Naive thymus-derived CD8-positive, alpha-beta T cell (primary cell): ENCODE measurements at places on chromosomes 11 and 22. TPM values are rescaled to one million over a fixed set of nuclear protein-coding genes. Genes with fewer than 3 reads are reported as not detected.

The IFTAP gene
- total RNA-seq, result 2.4 TPM

The DRICH1 gene
- 1.5 TPM for total RNA-seq

The THAP12 gene
- 52.4 TPM for total RNA-seq

The IL17REL gene
- total RNA-seq, result not detected

The APOBEC3F gene
- 22.2 TPM for total RNA-seq

The CDC42BPG gene
- 9.0 TPM for total RNA-seq

The PLEKHB1 gene
- 79.1 TPM for total RNA-seq

The GVQW3 gene
- 7.4 TPM for total RNA-seq

The B4GALNT4 gene
- 0.16 TPM for total RNA-seq

- peaks cover 65% of the 10 kb centered on the region for H3K4me1 ChIP-seq
- DNase-seq, result no peak
- peaks cover 6% of the 10 kb centered on the region for H3K36me3 ChIP-seq
- peak overlapping the region; percentile 18 for H3K27ac ChIP-seq
- H3K4me3 ChIP-seq, result no peak overlapping the region
Observed at GRCh38 chr11:122711362-122711761, 55.8 kb downstream of the UBASH3B start.

DNA sequence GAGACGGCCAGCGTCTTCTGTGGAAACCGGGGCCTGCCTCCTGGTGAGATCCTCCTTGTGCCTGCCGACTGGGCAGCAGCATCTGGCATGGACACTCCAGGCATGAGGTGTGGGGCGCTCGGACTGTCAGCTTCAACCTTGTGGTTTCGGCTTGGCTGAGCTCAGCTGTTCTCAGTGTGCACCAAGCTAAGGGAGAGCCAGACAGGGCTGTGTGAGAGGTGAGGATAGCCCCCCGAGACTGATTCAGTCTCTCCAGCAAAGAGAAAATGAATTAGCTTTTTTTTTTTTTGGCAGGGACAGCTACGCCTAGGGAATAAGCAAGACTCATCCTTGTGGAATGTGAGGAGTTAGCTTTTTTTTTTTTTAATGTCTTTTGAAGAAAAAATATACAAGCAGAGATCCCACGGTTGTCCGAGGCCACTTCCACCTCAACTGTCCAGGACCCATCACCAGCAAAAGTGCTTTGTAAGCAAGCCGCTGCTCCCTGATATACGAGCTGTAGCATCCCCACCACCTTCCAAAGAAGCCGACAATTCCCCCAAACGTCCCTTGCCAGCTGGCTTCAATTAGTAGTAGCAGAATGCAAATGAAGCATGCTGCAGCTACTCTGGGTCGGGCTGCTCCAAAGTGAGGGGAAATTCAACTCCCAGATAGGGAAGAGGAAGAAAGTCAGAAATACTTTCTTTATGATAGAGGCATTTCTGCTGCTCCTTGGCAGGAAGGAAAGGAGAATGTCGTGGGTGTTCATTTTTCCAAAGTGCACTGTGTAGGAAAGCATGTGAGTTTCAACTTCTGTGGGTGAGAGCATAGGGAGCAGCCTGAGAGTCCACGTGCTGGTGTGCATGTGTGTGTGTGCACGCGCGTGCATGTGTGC is 9.7 kb upstream of the THY1 start:
- H3K27ac ChIP-seq, result no peak overlapping the region
- H3K4me3 ChIP-seq, result no peak overlapping the region
- peaks cover 4% of the 10 kb centered on the region for H3K4me1 ChIP-seq
- peaks cover 4% of the 10 kb centered on the region for H3K36me3 ChIP-seq

DNA sequence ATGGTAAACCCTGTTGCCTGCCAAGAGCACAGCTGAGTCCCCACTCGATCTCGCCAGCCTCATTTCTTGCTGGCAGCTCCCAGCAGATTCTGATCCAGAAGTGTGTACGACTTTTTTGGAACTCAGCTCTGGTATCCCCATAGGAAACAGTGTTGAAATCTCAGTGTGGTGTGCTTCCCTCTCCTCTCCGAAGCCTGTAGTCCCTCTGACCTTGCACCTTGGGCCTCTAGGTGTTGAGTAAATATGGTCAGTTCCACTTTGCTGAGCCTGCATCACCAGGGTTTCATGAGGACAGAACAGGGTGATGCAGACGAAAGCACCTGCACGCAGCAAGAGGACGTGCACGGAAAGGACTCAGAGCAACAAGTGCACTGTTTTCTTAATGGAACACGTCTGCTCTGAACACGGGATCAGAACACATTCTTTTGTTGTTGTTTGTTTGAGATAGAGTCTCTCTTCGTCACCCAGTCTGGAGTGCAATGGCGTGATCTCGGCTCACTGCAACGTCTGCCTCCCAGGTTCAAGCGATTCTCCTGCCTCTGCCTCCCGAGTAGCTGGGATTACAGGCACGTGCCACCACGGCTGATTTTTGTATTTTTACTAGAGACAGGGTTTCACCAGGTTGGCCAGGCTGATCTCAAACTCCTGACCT is 3.8 kb upstream of the CPT1A start:
- H3K4me1 ChIP-seq, result peaks cover 13% of the 10 kb centered on the region
- H3K36me3 ChIP-seq, result no peaks in the 10 kb centered on the region
- no peak overlapping the region for H3K4me3 ChIP-seq
- no peak for DNase-seq

DNA sequence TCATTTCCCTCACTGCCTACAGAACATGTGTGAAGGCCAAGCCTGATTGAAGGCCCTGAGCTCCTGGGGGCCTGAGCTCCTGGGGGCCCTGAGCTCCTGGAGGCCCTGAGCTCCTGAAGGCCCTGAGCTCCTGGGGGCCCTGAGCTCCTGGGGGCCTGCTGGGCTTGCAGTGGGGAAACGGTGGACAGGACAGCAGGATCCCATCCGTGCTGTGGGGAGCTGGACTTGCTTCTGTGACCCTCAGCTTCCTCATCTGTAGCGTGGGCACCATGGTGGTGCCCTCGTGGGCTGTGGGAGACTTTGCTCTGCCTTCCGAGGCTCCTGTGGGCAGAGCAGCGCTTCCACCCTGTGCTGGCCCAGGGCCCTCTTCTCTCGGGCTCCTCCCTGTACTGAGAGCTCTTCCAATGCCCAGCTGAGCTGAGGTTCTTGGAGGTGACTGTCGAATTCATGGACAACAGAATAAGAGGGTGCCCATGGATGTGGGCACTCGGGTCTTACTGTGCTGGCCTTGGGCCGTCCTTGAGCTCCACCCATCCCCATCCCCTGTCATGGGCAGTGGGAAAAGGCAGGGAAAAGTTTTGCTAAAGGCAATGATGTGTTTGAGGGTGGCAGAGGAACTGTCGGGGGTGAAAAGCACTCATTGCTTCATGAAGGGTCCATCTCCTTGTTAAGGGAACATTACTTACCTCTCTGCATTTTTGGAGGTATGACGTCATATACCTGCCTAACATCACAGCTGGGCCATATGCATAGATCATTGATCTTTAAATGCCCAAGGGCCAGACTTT is 786.7 kb downstream of the TBC1D22A start:
- no peak overlapping the region for H3K4me3 ChIP-seq
- no peaks in the 10 kb centered on the region for H3K36me3 ChIP-seq
- H3K27me3 ChIP-seq, result no peaks in the 10 kb centered on the region
- no peak overlapping the region for H3K27ac ChIP-seq
- H3K4me1 ChIP-seq, result no peaks in the 10 kb centered on the region

- H3K27ac ChIP-seq, result peak within 1 kb of the TSS; percentile 95
- H3K36me3 ChIP-seq, result no peaks in the 10 kb centered on the region
- H3K4me1 ChIP-seq, result peaks cover 21% of the 10 kb centered on the region
- peak; percentile 98 for DNase-seq
Observed at GRCh38 chr11:66677599-66678375, at the start of gene RBM4B. Gene RBM4B (minus strand): TSS chr11:66677887. CDS start chr11:66677079, 808 bp downstream.

DNA sequence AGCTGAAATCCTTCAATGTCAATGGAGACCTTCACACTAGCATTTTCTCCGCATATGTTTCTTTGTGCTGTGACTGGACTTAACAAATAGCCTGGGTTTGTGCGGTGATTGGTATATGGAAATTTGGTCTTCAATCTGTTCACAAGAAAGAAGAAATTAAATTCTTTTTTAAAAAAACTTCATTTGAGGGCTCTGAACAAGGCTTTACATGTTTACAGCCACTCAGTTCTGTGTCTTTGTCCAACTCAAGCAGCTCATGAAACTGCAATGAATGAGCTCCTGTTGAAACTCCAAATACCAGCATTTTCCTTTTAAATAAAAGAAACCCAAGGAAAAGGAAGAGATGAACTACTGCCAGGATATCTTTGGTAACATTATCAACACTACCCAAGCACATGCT is 57.3 kb downstream of the PIK3C2A start:
- H3K36me3 ChIP-seq, result peaks cover 29% of the 10 kb centered on the region
- H3K4me1 ChIP-seq, result peaks cover 3% of the 10 kb centered on the region
- no peak overlapping the region for H3K4me3 ChIP-seq
- no peaks in the 10 kb centered on the region for H3K27me3 ChIP-seq
- DNase-seq, result no peak
- no peak overlapping the region for H3K27ac ChIP-seq

DNA sequence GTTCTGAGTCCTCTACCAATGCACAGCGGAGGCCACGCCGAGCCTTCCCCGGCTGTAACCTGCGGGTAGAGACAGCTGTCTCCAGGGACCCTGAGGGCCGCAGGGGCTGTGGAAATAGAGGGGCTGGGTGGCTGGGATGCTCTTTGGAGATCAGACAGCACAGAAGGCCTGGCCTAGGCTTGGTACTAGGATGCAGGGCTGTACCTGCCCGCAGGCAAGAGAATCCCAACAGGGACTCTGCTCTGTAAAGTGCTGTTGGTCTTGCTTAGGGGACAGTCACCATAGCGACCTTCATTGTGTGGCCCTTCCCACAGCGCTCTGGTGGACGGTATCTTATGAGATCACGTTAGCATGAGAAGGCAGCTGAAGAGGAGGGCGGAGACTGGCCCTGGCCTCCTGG is 11.3 kb upstream of the KCNJ5 start:
- H3K4me3 ChIP-seq, result no peak overlapping the region
- H3K4me1 ChIP-seq, result no peaks in the 10 kb centered on the region
- no peaks in the 10 kb centered on the region for H3K36me3 ChIP-seq
- no peak overlapping the region for H3K27ac ChIP-seq
- no peak for DNase-seq

- no peak overlapping the region for H3K4me3 ChIP-seq
- no peaks in the 10 kb centered on the region for H3K27me3 ChIP-seq
- DNase-seq, result no peak
- H3K27ac ChIP-seq, result no peak overlapping the region
- H3K36me3 ChIP-seq, result no peaks in the 10 kb centered on the region
- H3K4me1 ChIP-seq, result no peaks in the 10 kb centered on the region
Observed at GRCh38 chr11:29173660-29174062, 843.2 kb downstream of the KCNA4 start.

- no peak overlapping the region for H3K4me3 ChIP-seq
- H3K27ac ChIP-seq, result no peak overlapping the region
- no peaks in the 10 kb centered on the region for H3K36me3 ChIP-seq
- H3K4me1 ChIP-seq, result peaks cover 5% of the 10 kb centered on the region
- H3K27me3 ChIP-seq, result no peaks in the 10 kb centered on the region
Observed at GRCh38 chr11:123107945-123108495, 46.1 kb upstream of the HSPA8 start.

GRCh38 chr22:17853073-17853472 is 78.8 kb upstream of the BID start:
- DNase-seq, result no peak
- H3K27ac ChIP-seq, result no peak overlapping the region
- no peaks in the 10 kb centered on the region for H3K27me3 ChIP-seq
- no peaks in the 10 kb centered on the region for H3K4me1 ChIP-seq
- H3K4me3 ChIP-seq, result no peak overlapping the region
- peaks cover 7% of the 10 kb centered on the region for H3K36me3 ChIP-seq

GRCh38 chr11:66112041-66112491 is 42.0 kb downstream of the PACS1 start:
- no peaks in the 10 kb centered on the region for H3K27me3 ChIP-seq
- no peaks in the 10 kb centered on the region for H3K36me3 ChIP-seq
- H3K4me3 ChIP-seq, result peak overlapping the region; percentile 67
- DNase-seq, result no peak

DNA sequence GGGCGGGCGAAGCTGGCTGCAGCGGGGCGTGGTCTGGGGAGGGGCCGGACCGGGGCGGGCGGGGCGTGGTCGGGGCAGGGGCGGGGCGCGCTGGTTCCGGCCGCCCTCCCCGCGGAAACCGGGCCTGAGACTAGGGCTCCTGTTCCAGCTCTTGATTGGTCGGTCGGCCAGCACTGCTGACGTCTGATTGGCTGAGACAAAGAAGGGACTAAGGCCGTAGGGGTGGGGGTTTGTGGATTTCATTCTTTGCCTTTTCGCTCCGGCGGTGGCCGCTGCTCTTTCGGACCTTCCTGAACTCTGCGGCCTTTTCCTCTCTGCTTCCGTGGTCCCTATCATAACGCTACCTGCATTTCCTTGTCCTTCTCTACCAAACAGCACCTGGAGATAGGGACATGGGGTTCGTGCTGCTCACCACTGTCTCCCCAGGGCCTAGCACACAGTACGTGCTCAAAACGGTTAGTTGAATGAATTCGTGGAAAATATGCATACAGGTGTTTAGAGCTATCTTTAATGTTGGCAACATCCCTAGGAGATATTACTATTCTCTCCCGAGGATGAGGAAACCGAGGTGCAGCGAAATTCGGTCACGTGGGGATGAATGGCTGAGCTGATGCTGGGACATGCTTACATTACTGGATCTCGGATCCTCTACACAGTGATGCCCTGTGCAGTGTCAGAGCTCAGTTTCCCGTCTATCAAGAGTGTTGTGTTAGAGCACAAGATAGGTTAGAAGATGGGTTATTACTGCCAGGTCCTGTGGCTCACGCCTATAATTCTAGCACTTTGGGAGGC is 62.8 kb downstream of the NFAM1 start:
- H3K27ac ChIP-seq, result peak overlapping the region; percentile 63
- no peaks in the 10 kb centered on the region for H3K36me3 ChIP-seq
- peaks cover 4% of the 10 kb centered on the region for H3K27me3 ChIP-seq
- DNase-seq, result peak; percentile 77

DNA sequence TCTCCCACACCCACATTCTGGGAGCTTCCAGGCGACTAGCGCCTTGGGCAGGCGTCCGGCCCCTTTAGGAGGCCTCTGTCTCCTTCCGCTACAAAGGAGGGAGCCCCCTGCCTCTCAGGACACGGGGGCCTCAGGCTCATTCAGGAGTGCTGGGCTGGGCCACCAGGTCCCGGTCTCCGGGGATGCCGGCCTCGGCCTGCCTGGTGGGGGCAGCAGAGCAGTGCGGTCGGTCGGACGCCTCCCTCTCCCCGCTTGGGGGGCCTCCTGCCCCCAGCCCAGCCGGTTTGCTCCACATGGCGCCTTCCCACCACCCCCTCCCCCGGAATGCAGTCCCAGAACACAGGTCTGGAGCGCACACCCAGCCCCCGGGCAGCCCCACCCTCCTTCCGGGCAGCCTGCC is 21.9 kb downstream of the MRPL23 start:
- H3K27me3 ChIP-seq, result no peaks in the 10 kb centered on the region
- H3K4me1 ChIP-seq, result no peaks in the 10 kb centered on the region
- no peaks in the 10 kb centered on the region for H3K36me3 ChIP-seq
- H3K27ac ChIP-seq, result no peak overlapping the region
- DNase-seq, result no peak
